ENCODE measurements at places on chromosomes 1 and 21.

DNA sequence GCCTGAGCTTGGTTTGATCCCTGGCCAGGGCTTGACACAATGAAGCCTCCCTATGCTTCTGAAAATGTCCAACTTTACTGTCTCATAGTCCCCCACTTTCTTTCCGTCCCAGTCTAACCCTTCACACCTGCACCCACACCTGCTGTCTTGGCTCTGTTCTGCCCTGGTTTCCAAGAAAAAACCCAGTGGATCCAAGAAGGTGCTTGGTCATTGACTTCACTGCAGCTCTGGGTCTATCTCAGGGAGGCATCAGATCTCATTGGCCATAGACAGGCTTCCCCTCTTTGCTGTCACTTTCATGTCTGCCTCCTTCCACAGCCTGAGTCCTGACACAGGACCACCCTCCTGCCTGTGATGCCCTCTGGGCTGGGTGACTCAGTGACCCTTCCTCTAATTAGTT lies 37.8 kb upstream of the ETV3 start:
- DNase-seq = no peak

DNA sequence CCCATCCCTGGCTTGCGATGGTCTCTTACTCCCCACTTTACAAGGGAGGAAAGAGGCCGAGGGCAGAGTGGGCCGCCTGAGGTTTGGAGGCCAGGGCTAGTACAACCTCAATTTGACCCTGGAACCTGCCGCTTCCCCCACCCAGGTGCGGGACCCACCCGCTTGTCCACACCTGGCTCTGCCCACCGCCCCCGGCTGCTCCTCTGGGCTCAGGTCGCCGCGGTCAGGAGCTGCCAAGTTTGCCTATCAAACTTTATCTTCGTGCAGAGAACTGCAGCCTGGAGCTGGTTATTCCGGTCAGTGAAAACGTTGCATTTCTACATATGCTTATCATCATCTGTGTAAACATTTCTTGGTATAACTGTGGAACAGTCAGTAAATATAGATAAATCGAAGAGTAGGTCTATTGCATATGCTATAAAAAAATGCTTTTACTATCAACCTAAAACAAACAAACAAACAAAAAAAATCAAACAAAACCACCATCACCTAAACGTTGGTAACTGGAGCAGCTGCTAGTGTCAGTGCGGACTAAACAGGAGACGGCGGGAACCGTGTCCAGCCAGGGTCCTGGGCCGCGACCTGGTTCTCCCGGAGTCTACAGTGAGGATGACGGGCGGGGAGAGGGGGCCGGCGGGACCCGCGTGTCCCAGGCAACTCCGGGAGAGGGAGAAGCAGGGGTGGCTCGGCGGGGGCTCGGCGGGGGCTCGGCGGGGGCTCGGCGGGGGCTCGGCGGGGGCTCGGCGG lies 906 bp upstream of the ADARB1 start:
- no peak for DNase-seq

DNA sequence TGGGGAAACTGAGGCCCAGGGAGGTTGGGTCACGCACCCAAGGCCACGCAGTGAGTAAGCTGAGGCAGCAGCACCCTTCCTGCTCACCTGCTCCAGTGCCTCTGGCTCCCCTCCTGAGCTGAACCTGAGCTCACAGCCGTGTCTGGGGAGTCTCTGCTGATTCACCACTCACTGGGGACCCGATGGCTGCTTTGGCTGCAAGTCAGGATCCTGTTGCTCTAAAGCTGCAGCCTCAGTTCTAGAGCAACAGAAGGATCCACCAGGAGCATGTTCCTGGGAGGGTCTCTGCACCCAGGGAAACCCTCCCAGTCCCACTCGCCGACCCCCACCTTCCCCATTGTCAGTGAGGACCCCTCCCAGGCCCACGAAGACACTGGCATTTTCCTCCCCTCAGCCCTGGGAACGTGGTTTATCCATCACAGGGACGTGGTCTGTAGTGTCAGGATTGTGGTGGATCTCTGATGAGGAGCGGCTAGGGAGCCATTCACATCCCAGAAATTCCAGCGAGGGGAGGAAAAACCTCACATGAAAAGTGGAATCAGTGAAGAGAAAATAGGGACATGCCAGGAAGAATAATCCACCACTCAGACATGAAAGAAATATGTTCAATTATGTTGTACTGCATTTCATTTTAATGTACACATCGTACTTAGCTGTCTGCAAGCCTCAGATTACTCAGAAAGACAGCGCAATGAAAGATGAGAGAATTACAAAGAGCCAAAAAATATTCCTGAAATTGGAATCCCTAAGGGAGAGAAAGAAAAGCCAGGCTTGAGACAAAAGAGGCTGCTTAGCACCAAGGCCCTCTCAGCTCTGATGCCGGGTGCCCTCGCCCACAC lies 447.2 kb downstream of the MATN1 start:
- DNase-seq = no peak

DNA sequence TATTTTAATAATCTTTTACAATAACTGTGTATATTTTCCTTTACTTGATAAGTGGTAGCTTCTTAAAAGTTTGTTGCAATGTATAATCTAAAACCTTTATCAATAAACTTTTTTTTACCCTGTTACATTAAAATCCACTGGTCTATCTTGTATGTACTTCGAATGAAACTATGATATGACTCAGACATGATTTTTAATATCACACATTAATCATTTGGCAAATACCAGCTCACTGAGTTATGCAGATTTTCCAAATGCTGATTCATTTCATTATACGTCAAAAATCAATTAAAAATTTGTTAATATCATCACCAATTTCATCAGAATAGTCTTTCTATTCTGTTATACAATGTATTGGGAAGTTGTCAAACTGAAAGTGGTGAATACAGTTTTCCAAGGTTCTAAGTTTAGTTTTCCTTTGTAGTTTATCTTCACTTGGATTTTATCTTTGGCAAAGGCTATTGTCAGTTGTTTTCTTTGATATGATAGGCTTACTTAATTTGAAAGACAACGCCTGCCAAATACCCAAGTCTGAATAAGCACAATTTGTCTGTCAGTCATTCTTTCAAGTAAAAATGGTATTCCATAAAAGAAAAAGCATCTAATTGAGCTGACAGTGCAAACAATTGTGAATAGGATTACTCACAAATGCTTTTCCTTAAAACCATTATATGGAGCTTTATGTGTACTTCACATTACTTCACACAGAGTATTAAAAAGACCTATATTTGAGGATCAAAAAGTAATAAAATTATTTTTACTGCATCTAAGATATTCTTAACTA lies 127.0 kb downstream of the NME7 start:
- DNase-seq = no peak

DNA sequence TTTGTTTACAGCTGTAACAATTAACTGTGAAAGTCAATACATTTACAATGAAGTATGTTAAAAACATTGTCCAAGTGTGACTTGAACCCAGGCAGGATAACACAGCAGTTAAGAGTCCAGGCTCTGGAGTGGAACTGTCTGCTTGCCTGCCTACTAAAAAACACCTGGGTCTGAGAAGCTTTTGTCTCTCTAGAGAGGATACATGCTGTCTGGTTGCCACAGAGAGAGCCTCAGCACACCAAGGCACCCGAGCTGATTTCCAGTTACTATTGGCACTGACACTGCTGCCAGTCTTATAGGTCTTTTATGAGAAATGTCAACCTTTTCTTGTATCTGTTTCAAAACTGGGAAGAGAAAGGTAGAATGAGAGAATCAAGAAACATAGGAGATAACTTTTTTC lies 20.2 kb upstream of the RALGPS2 start:
- no peak for DNase-seq

- no peak for DNase-seq
These were observed 14.7 kb downstream of the PTAFR start for GRCh38 chr1:28161751-28162150.

GRCh38 chr1:78627321-78627720 lies 7.1 kb downstream of the IFI44L start:
- no peak for DNase-seq

GRCh38 chr1:180982422-180982821 lies 40.2 kb downstream of the STX6 start:
- no peak for DNase-seq

DNA sequence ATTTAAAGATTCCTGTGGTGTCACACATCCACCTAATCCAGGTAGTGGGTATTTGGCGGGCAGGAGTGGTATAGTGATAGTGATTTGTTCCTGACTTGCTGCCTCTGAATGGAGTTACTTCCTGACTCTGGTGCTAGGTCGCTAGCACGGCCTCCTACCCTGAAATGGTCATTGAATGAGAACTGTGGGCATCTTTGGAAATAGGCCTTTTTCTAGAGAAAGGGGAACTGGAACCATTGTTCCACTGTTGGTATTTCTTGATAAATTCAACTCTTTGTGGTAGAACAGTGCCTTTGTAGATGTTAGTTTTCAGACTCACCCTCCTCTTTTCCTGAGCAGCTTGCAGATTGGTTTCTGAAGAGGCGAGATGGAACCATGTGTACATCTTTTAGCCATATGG lies 1.5 kb downstream of the QSOX1 start:
- DNase-seq = no peak

Measured in stimulated activated CD8-positive, alpha-beta memory T cell treated with anti-CD3 and anti-CD28 coated beads, Interleukin-7, amount 100 ng/mL, for 1 hour (primary cell).